ENCODE measurements at places on chromosomes 1 and 21.
A peak's percentile ranks its signal among the peaks of the same experiment; 100 is the strongest.

- DNase-seq = no peak
These were observed 1.3 kb downstream of the GPSM2 start for GRCh38 chr1:108878160-108878469.

DNA sequence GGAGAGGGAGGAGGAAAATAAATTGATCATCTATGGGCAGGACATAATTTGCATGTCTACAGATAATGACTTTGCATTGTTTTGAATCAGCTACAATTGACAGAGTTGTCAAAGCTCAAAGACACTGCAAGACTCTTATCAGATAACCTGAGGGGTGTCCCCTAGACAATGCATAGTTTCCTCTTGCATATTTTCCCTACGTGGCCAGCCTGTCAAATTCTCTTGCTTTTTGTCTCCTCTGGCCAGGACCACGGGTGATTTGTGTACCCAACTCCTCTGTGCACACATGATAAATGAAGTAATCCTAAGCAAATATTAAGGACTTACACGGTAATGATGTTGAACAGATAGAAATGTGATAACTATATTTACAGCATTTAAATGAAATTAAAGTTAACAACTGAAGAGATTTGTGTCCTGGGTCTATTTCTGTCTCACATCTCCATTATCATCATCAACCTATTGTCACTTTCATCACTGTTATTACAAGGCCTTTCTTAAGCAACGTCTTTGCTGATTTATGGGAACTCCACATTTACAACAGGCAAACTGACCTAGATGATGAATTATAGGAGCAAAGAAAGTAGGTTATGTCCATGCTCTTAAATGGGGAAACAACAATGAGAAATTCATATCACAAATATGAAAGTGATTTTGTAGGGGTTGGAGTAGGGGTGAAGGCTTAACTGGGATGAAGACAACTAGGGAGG lies 18.8 kb downstream of the BATF3 start:
- DNase-seq = no peak

GRCh38 chr1:110318046-110318445 lies 21.1 kb upstream of the RBM15 start:
- no peak for DNase-seq

DNA sequence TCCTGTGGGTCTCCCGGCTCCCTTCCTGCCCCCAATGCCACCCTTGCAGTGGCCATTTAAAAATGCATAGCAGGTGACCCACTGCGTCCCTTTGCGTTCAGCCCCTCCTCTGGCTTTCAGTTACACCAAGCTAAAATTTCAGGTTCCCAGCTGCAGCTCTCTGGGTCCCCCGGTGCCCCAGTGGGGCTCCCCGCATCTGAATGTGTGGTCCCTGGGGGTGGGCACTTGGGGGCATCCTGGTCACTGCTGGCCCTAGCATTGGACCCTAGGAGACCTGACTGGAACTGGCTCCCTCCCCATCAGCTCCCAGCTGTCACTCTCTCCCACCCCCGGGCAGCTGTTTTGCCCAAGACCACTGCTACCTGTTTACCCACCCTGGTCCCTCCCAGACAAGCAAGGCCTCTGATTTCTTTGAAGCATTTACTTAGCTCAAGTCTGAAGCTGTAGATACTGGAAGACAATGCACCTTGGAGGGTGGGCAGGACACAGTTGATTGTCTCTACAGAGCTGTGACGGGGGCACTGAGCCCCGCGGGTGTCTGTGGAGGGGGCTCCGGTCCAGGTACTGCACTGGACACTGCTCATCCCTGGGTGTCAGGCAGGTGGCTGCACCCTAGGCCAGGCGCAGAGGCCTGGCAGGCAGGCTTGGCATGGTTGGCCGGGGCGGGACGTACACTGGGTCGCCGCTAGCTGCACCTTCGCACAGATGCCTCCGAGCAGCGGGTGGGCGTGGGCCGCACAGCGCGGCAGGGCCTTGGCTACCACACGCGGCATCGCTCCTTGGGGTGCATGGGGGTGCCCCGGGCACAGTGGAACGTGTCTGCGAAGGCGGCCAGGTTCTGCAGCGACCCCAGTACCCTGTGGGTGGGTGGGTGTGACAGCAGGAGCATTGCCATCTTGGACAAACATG lies 3.9 kb downstream of the PRXL2B start:
- DNase-seq = no peak

DNA sequence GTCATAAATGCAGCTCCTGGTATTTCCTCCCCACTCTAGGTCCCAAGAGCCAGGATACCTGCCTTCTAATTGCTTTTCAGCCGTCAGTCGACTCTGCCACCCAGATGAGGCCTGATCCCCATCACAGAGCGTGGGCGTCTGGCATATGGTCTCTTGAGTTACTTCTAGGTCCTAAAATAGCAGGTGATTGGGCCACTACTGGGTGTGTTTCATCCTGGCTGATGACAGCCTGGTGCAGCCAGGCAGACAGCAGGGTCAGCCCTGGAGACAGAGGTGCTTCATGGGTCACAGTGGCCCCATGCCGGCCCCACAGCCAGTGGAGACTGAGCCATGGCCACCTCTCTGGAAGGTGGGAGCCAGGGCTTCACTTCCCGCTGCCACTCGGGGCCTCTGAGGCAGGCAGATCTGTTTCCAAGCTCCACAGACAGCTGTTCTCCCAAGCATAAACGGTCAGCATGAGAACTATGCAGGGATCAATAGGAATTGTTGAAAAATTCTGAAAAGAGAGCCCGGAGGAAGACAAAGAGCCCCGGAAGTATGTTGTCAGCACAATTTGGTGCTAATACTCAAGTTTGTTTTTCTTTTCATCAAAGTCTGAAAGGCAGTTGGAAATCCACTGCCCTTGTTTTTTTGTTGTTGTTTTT lies 83.0 kb downstream of the MAN1C1 start:
- no peak for DNase-seq

- DNase-seq = peak; percentile 86
These were observed 56.0 kb upstream of the RAP1A start for GRCh38 chr1:111563619-111564018.

GRCh38 chr1:210800756-210801155 lies 333.2 kb downstream of the KCNH1 start:
- no peak for DNase-seq
